Bronchial smooth muscle cell (primary cell): ENCODE measurements at places on chromosomes 16 and 17. TPM values are rescaled to one million over a fixed set of nuclear protein-coding genes. Genes with fewer than 3 reads are reported as not detected.

SLC5A10 gene
- total RNA-seq, result not detected in 2 replicates

MON1B gene
- total RNA-seq, result 4.9 and 5.0 TPM in 2 replicates

TMUB2 gene
- total RNA-seq, result 24.9 and 31.0 TPM in 2 replicates

CCL7 gene
- total RNA-seq, result not detected in 2 replicates

KCTD19 gene
- total RNA-seq, result not detected in 2 replicates

ASGR1 gene
- total RNA-seq, result 0.86 and 1.6 TPM in 2 replicates

SHPK gene
- total RNA-seq, result 10.9 and 11.2 TPM in 2 replicates

SEZ6L2 gene
- total RNA-seq, result 5.5 and 7.5 TPM in 2 replicates

TMEM98 gene
- 102 and 280 TPM in 2 replicates for total RNA-seq

SLC6A2 gene
- total RNA-seq, result not detected in 2 replicates

PPM1D gene
- total RNA-seq, result 9.5 and 13.1 TPM in 2 replicates

CFAP97D1 gene
- total RNA-seq, result not detected in 2 replicates

MEAK7 gene
- 9.7 and 12.1 TPM in 2 replicates for total RNA-seq

RCVRN gene
- total RNA-seq, result not detected in 2 replicates

CHAD gene
- total RNA-seq, result not detected in 2 replicates

SRCIN1 gene
- not detected in 2 replicates for total RNA-seq

PRSS53 gene
- 1.4 TPM in 2 replicates for total RNA-seq

TBX4 gene
- 0.09 and 0.16 TPM in 2 replicates for total RNA-seq

ZMYND15 gene
- total RNA-seq, result 0.09 TPM in 1 of 2 replicates, not detected in the other

SMIM5 gene
- not detected in 2 replicates for total RNA-seq

PRSS33 gene
- not detected in 2 replicates for total RNA-seq

FBXO39 gene
- total RNA-seq, result 0.09 TPM in 1 of 2 replicates, not detected in the other

SLC13A2 gene
- total RNA-seq, result not detected in 2 replicates

RNF43 gene
- total RNA-seq, result under 0.01 TPM in 1 of 2 replicates, not detected in the other

CD300E gene
- total RNA-seq, result not detected in 2 replicates
